Activated CD4-positive, alpha-beta memory T cell treated with anti-CD3 and anti-CD28 coated beads for 36 hours (primary cell): ENCODE measurements at places on chromosomes 6 and 20.
A peak's percentile ranks its signal among the peaks of the same experiment; 100 is the strongest.

GRCh38 chr6:28090917-28091586 is 10.7 kb downstream of the ZNF165 start:
- peaks cover 46% of the 10 kb centered on the region for H3K36me3 ChIP-seq
- H3K27me3 ChIP-seq, result peaks cover 15% of the 10 kb centered on the region
- no peak overlapping the region for H3K27ac ChIP-seq
- no peak for DNase-seq
- H3K4me3 ChIP-seq, result peak overlapping the region; percentile 17

- H3K27ac ChIP-seq, result peak overlapping the region; percentile 16
- H3K36me3 ChIP-seq, result peaks cover 11% of the 10 kb centered on the region
- H3K4me1 ChIP-seq, result peaks cover 2% of the 10 kb centered on the region
- no peak overlapping the region for H3K4me3 ChIP-seq
- no peak for DNase-seq
- no peaks in the 10 kb centered on the region for H3K27me3 ChIP-seq
These were observed 63.2 kb downstream of the UBR2 start for GRCh38 chr6:42627044-42627443.

- H3K4me1 ChIP-seq, result peaks cover 13% of the 10 kb centered on the region
- no peak for DNase-seq
- H3K36me3 ChIP-seq, result no peaks in the 10 kb centered on the region
- no peaks in the 10 kb centered on the region for H3K27me3 ChIP-seq
These were observed 67.7 kb upstream of the GCM1 start for GRCh38 chr6:53216301-53216700.

DNA sequence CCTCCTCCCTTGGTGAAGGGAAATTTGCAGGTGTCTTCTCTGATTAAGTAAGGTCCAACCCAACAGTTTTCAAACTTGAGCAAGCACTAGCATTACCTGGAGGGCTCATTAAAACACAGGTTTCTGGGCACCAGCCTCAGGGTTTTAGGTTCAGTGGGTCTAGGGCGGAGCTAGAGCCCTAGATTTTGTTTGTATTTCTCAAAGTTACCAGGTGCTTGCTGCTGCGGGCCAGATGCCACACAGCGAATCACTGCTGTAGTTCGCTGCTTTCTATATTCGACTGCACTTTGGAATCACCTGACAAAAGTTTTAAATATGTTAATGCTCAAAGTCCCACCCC is 869 bp downstream of the COL21A1 start:
- H3K27me3 ChIP-seq, result no peaks in the 10 kb centered on the region
- H3K36me3 ChIP-seq, result no peaks in the 10 kb centered on the region
- DNase-seq, result no peak
- no peak overlapping the region for H3K27ac ChIP-seq
